Globus pallidus (tissue), 1 donor: ENCODE measurements at places on chromosomes 3 and 15.

DNA sequence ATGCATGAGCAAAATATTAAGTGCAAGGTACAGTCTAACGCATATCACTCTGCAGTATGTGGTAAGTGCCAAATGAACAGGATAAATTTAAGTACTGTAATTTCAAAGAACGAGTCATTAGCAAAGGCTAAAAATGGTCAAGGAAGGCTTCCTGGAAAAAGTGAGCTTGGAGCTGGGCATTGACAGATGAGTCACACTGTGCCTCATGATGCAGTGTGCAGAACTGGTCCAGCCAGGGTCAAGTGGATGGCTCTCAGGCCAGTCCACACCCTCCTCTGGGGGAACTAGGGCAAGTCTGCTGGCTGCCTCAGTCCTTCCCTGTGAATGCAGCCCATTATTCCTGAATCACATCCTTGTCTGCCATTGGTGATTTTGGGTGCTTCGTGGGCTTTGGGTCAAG, 76.3 kb downstream of the CACNA1D start:
- DNase-seq, result no peak

- no peak for DNase-seq
These were observed 1.9 kb downstream of the AQP9 start for GRCh38 chr15:58139989-58140522.

GRCh38 chr3:79886204-79886603, 118.4 kb upstream of the ROBO1 start:
- no peak for DNase-seq

DNA sequence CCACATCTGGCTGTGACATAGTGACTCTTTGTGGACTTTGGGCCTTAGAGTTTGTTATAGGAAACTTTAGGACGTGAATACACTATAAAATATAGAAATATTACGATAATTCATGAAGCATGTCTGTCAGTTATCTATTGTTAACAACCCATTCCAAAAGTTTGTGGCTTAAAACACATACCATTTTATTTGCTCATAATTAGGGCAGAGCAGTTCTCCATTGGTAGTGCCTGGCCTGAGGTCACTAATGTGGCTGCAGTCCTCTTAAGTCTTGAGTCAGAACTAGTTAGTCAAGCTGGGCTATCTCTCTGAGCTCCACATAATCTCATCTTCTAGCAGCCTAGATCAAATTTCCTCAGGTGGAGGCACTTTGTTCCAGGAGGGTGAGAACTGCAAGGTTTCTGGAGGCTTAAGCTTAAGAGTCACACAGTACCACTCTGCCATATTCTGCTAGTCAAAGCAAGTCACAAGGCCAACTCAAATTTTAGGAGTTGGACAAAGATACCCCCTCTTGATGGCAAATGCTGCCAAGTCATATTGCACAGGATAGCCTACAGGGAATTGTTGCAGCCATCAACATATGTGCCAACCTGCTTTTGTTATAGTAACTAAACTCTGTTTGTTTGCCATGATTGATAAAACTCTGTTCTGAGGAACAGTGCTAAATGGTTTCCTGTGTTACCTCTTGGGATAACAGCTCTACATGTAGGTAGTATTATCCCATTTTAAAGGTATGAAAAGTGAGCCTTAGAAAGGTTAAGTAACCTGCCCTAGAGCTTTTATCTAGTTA, 8.7 kb downstream of the ATXN7 start:
- no peak for DNase-seq

DNA sequence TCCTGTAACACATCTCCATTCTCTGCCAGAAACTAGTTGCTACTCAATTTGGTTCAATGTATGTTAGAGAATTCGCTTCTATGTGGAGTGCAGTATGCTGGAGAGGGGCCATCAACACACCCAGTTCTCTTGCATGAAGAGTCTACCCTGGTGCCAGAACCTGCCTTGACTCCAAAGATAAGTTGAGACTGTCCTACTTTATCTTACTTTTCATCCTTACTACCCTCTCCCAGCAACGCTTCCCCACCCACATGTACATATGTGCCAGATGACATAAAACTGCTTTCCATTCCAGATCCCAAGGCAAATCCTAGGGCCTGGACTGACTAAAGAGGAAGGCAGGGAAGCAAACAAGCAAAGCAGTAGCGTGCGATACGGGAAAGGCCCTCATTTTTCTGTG, 442.6 kb upstream of the THRB start:
- DNase-seq, result no peak

GRCh38 chr15:91098451-91098850, 1.6 kb upstream of the SV2B start:
- no peak for DNase-seq

- no peak for DNase-seq
These were observed 149.4 kb upstream of the KCNMB2 start for GRCh38 chr3:178386880-178387279.

- no peak for DNase-seq
These were observed 12.4 kb downstream of the ANKRD63 start for GRCh38 chr15:40270246-40270995.

DNA sequence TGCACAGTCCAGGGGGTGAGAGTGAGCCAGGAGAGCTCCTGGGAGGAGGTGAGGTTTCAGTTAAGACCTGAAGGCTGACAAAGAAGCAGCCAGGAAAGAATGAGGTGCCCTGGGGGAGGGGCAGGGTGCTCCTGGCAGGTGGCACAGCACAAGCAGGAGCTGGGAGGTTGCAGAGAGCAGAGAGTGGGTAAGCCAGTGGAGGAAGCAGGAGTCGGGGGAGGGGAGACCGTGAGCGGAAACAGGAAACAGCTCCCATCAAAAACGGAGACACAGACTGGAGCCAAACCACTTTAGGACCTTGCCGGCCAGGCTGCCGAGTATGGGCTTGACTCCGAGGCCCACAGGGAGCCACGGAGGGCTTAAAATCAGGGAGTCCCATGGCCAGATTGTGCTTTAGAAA, 12.1 kb upstream of the FBLN2 start:
- DNase-seq, result no peak

GRCh38 chr15:32715276-32715675, 2.5 kb upstream of the GREM1 start:
- no peak for DNase-seq

GRCh38 chr3:62987721-62988120, 112.5 kb upstream of the CADPS start:
- no peak for DNase-seq

DNA sequence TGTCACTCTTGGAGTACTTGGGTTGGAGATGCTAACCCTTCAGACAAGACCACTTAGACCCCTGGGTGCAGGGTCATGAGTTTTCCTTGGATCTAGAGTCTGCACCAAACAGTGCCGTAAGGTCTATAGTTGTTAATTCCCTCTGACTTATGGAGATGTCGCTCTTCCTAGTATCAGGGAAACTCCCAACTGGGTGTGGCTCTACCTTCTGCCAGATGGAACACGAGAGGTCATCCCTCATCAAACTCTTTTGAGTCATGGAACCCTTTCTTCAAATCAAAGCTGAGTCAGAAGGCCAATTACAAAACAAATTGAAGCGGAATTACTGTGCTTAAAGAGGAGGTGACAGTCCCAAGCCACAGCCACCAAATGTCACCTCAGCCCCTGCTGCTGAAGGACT, 514.9 kb upstream of the PROK2 start:
- no peak for DNase-seq

DNA sequence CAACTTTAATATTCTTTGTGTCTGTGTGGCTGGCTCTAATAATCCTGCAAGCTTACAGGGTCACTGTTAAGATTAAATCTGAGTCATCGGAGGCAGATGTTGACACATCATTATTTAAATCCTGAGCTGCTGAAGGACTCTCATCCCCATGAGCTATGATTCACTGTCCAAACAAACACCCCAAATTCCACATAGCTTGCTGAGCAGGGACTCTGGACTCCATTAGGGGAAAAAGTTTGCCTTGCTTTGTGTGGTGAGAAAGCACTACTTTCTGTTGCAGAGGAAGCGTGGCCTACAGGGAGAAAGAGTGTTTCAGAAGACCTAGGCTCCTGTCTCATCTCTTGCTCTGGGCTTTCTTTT, 213.7 kb downstream of the PDCD6IP start:
- DNase-seq, result no peak

- no peak for DNase-seq
These were observed 26.6 kb downstream of the RFT1 start for GRCh38 chr3:53103397-53104296.
